Suppressor macrophage (primary cell): ENCODE measurements at places on chromosomes 5 and 9.

GRCh38 chr9:96417661-96418082, 498 bp downstream of the ZNF367 start:
- DNase-seq = no peak

GRCh38 chr5:72390836-72391235, 70.7 kb downstream of the PTCD2 start:
- DNase-seq = no peak

DNA sequence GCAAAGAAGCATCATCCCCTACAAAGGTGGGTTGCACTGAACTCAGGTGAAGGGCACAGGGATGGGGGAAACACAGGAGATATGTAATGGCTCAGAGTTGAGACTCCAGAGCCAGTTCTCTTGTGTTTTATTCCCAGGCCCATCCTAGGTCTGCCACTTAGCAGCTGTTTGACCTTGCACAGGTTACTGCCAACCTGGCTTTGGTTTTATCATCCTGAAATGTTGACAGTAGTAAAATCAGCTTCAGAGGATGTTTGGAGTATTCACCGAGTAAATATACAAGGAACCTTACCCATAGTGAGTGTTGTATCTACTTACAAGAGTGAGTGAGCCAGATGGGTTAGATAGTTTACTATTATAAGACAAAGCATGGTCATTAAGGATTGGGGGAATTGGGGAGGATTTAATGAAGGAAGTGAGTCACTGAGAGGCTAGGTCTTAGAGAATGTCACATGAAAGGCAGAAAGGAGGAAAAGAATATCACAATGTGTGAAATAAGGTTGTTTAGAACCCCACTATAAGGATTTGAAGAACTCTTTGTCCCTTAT, 141.3 kb downstream of the MAN2A1 start:
- DNase-seq = no peak

- DNase-seq = no peak
These were observed 271.0 kb upstream of the ADAMTSL1 start for GRCh38 chr9:18202924-18203323.

DNA sequence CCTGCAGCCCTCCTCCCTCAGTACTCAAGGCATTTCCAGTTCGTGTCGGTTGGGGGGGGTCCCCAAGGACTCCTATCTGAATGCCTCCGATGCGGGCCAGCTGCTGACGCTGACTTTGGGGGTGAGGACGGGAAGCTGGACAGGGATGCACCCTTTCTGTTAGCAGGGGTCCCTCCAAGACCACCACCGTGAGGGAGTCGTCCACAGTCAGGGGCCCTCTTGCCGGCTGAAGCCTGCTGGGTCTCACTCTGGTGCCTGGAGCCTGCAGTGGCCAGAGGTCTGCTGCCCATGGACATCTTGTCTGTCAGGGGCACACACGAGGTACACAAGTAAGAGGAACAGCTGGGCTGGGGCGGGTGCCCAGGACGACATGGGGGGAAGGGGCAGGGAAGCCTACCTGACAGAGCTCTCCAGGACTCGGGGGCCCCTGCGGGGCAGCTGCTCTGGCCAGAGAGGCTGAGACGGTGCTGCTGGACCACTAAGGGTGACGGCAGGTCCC, 9.1 kb upstream of the ZDHHC11 start:
- no peak for DNase-seq

GRCh38 chr5:24510523-24510988, 134.2 kb downstream of the CDH10 start:
- DNase-seq = no peak

DNA sequence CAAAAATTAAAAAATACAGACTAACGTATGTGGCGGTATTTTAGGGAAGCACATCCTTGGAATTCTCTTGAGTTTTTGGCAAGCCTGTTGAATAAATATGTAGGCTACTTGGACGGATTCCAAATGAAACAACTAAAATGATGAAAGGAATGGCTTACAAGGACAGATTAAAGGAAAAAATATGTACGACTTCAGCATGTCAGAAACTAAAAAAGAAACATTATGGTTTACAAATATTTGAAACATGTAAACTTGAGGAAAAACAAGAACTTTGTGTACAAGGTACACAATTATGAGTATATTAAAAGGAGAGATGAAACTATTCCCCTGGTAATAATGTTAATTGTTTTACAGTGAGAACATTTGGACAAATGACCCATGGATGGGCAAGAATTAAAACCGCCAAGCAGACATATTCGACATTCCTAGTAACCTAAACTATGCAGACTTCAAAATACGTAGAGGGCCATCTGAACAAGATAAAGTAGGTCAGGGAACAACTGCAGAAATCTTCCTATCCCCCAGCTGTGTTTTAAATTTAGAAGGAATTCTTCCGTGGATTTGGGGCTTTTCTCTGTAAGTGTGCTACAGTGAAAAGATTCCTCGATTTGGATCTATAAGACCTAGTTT, 12.5 kb downstream of the EDIL3 start:
- DNase-seq = no peak

GRCh38 chr9:36750630-36751029, 177.9 kb downstream of the MELK start:
- no peak for DNase-seq

DNA sequence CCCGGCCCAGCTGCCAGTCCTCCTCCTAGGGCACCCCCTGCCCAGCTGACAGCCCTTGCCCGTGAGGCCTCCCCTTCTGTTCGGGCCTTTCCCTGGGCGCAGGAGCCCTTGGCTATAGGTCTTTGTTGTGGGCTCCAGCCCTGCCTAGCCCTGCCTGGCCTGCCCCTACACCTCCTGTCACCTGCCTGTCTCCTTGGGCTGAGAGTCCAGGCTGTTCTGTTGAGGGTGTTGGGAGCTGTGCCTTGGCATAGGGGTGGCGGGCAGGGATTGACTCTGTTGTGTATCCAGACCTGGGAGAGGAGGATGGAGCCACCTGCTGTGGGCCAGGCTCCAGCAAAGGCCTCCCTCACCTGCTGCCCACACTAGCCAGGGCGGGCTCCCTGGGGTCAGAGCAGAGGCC, 11.6 kb downstream of the FCN2 start:
- DNase-seq = no peak

DNA sequence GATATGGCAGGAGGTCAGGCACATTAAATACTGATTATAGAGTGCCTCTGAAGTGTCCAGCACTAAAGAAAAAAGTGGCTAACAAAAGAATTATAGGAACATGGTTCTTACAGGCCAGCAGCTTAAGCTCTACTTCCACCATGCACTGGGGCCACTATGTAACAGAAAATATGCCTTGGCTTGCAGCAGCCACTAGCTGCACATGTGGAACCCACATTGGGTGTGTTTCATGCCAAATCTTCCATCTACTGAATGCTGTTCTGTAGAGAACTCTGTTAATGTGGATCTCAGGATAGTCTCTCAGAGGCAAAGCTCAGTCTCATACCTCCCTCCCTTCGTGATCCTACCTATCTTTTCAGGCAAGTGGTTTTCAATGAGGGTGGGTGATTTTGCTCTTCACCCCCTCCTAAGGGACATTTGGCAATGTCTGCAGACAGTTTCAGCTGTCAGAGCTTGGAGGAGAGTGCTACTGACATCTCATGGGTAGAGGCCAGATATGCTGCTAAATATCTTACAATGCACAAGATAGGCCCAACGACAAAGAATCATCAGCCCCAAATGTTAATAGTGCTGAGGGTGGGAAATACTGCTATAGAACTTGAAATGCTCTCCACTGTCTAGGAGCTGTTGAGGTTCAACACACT, 218.9 kb downstream of the TARS1 start:
- no peak for DNase-seq

DNA sequence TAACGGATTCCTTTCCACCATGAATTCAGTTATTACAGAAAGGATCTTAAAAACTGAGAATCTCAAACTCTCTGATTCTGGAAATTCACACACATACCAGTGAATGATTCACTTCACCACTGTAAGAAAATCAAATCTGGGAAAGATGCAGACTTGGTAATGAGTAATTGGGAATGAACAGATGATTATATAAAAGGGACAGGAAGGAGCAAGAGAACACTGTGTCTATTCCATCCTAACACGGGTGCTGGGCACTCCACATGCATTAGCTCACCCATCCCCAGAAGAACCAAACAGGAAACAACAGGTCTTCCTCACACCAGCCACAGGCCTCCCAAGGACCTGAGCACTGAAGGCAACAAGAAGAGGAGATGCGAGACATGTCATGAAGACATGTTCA, 74.8 kb upstream of the ZNF622 start:
- DNase-seq = no peak

DNA sequence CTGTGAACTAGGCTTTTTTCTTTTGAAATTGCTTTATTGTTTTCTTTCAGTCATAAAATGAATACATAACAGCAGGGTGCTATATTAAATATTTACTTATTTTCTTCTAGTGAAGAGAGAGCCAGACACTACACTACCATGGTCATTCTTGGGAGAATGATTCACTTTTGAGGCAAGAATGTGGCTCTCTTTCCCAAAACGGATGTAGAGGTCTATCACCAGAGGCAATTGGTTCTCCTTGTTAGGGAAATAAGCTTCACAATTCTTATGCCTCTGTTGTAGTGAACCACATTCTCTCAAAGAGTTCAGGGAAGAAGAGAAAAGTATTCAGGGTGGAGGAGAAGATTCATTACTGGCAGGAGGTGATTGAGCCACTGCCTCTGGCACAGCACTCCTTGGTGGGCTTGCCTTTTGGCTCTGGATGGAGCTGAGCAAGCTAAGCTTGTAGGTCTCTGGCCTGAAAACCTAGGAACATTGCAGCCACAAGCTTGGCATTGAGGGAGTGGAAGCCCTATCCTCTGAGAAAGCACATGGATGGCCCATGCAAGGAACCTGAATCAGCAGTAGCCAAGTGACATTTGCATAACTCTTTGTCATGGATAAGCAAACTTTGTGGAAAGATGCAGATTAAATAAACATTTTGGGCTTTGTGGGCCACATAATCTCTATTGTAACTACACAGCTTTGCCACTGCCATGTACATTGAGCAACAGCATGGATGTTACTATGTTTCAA, 179.0 kb upstream of the TNC start:
- DNase-seq = no peak

- DNase-seq = no peak
These were observed 159.5 kb downstream of the GABRG2 start for GRCh38 chr5:162227075-162227474.

DNA sequence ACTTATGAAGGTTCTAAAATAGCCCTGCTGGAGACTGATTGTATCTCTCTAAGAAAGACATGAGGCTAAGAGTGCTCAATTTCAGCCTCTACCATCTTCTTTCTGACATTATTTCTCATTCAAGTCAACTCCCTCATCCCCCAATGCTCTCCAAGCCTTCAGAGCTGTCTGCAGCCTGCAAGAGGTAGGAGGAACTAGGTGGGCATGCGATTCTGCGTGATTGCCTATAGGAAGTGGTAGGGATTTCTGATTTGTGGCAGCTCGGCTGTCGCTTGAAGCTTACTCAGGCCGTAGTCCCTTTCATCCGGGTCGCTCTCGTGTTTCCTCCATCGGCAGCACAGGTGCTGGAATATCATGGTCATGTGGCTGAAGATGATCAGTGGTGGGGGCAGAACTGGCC, 138.1 kb upstream of the KLF9 start:
- no peak for DNase-seq

DNA sequence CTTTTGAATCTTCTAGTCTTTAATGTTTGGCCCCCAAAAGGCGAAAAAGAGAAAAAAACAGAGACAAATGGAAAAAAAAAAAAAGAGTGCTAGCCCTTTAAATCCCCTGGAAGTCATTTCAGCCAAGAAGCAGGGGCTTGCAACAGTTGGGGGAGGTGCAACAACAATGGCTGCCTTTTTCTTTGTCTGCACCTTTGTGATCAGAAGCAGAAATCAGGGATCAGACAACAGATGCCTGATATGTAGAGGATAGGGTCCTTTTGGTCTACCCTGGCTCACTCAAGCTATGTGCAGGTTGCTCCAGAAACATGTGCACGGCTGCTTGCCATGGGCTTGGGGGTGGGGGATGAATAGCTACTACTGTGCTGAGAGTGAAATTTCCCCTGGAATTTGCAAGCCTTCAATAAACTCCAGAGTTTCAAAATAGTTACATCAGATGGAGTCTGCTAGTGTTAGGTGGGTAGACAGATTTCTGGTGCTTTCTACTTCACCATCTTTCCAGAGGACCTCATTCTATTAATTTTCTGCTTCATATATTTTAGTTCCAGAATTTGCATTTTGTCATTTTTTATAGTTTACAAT, 150.9 kb downstream of the FGF18 start:
- DNase-seq = no peak

DNA sequence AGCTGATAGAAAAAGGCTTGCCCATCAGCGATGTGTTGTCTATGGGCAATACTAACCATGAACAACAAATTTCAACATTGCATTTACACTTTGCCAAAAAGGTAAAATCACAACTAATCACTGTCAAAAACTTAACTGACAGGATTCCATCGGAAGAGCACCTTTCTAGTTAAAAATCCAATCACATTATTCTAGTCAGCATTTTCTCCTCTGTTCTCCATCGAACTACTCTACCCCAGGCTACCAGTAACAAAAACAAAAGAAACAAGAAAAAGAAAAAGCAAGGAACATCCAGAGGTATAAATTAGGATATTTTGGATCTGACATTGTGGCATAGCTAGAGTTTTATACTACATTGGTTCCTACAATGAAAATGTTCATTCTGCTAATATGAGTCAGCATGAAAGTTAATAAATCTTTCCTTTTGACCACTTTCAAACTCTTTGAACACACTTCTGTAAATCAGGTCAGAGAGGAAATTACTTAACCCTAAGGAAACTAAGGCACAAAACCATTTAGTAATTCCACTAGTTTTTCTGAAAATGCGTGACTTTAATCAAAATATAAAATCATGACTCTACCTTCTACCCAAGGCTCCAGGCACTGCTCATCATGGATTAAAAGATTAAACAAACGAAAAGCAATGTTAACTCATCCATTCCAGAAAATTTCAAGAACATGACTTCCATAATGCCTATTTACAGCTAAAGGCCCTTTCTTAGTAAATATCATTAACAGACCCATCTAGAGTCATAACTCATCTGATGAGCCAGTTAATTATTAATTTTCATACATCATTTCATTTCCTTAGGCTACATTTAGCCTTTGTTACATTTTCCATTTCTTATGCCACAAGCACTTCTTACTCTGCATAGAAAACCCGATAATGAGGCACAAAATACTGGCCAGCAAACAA, 10.2 kb downstream of the GLIS3 start:
- DNase-seq = no peak

DNA sequence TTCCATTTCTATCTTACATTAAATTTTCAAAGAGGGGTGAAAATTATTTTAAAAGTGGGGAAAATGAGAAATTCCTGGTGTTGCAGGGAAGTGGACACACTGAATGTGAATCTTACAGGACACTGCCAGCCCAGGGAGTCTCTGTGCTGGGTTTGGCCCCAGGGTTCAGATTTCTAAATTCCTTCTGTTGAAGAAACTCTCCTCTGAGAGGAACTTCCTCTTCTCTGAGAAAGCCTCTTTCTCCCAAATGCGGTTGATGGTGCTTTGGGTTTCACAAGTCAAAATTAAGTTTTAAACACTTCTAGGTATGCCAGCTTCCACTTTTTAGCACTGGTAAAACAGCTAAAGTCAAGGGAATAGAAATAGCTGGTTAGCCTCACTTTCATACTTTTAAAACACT, 317.9 kb upstream of the ITGA1 start:
- DNase-seq = peak; percentile 35
